Activated CD4-positive, CD25-positive, alpha-beta regulatory T cell treated with anti-CD3 and anti-CD28 coated beads, Interleukin-2, amount 50 U/mL, for 16 hours (primary cell): ENCODE measurements at places on chromosomes 2 and 18.

GRCh38 chr18:79394534-79395307 lies 1.0 kb upstream of the NFATC1 start:
- peak; percentile 33 for DNase-seq

DNA sequence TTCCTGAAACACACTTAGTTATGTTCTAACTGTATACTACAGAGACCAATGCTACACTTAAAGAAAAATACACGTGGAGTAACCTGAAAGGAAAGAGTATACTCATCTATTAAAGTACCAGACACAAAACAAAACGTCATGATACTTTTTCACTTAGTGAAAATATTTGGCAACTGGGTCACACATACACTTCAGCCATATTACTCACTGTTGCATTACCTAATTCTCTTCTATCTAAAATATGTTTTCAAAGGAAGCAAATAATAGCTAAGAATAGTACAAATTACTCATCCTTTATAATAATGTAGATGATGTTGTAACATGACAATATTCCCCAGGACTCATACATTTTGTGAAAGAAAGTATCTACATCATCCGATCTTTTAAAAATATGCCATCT lies 76.5 kb upstream of the EPB41L3 start:
- no peak for DNase-seq

DNA sequence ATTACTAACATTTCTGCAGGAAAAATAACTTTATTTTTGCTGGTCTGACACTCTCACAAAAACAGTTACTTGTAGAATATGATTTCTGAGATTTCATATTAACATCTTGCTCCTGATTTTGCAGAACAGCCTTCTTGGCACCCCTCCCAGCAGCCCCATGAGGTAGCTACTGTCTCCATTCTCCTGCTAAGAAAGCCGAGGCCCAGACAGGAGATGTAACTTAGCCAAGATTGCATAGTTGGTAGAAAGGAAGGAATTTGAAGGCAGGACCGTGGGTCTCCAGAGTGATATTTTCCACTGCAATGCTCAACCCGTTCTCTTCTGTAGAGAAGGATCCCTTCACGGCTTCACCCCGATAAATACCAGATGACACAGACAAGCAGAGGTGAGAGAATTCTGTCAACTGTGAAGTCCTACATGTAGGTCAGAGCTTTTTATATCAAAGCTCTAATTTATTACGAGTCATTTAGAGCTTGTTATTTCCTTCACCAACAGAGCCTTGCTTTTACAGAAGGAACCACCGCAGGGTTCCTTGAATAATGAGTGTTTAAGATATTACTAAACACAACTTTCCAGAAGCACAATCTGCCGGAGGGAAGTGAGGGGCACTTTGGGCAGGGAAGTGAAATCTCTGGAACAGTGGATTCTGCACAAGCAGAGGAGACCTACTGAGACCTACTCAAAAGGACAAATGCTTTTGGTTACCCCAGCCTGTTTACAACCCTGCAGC lies 48.0 kb upstream of the MYCN start:
- no peak for DNase-seq

DNA sequence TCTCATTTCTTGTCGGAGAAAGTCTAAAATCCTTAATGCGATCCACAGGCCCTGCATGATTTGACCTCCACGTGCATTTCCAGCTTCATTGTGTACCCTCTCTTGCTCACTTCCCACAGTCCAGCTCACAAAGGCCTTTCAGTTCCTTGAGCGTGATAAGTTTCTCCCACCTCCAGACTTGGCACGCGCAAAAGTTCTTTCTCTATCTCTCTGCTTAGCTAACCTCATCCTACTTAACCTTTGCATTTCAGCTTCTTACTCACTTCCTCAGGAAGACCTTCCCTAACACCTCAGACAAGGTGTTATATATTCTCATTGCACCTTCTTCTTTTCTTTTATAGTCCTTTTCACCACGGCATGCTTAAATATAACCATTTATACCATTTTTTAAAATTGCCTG lies 124.8 kb upstream of the XPO1 start:
- no peak for DNase-seq

DNA sequence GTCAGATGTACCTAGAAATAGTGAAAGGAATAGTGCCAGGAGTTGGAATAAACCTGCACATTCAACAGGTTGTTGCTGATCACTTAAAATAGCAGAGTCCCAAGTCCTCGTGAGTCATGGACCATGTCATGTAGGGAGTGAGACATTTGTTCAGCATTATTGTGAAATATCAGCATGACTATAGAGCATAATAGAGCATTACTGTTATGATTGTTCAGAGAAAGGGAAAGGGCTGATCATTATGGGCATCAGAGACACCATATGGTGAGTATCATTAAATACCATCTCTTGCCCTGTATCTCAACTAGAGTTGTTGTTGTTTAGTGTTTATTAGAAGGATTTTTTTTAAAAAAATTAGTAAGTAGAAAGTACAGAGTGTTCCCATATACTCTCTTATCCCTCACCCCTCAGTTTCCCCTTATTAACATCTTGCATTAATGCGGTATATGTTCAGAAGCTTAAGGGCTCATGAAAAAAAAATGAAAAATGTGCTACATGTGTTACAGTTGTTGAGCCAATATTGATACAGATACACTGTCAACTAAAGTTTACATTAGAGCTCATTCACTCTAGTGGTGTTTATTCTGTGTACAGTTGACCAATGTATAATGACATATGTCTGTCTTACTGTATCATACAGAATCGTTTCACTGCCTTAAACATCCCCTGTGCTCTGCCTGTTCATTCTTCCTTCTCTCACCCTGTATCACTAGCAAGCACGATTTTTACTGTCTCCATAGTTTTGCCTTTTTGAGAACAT lies 5.7 kb downstream of the ELAC1 start:
- no peak for DNase-seq
